H54 (cell line): ENCODE measurements at places on chromosomes 3 and 15.

DNA sequence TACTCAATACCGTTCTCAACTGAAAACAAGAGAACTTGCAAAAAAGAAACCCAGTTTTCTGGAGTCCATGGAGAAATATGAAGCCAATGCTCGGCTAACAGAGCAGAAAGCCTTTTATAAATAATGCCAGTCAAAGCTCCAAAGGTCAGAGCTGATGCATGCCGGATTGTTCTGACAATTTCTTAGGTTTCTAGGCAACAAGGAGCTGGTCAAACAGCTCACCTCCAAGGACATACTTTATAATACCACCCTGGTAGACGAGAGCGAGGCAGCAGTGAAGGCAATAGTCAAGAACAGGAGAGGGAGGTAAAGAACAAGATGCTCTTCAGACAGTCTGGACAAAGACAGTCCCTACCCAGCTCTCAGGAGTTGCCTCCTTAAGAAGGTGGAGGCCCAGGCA is 111.1 kb downstream of the UBE3A start:
- DNase-seq, result no peak

- no peak for DNase-seq
These were observed 175.6 kb upstream of the BCL6 start for GRCh38 chr3:187920913-187921312.

- DNase-seq, result no peak
These were observed 36.9 kb downstream of the LIMD1 start for GRCh38 chr3:45631486-45631885.

DNA sequence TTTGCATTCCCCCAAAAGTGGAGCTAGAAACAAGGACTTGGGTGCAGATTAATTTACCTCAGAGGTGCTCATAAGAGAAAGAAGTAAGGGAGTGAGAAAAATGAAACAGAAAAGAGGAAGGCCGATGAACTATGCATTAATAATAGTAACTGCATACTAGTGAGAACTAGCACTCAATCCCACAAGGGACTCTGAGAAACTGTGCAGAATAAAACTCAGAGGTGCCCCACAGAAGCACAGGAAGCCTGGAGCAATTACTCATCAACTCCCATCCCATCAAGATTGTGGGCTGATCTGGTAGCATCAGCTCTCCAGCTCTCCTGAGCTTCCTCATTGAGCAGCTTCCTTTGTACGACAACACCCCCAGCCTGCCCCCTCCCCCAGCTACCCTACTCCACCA is 50.8 kb downstream of the CLDN18 start:
- no peak for DNase-seq

- DNase-seq, result no peak
These were observed 20.1 kb upstream of the PLSCR5 start for GRCh38 chr3:146625186-146625775.
